D341Med (cell line): ENCODE measurements at places on chromosomes 4 and X.

GRCh38 chr4:80101071-80101791 lies 28.2 kb upstream of the ANTXR2 start:
- DNase-seq, result no peak

DNA sequence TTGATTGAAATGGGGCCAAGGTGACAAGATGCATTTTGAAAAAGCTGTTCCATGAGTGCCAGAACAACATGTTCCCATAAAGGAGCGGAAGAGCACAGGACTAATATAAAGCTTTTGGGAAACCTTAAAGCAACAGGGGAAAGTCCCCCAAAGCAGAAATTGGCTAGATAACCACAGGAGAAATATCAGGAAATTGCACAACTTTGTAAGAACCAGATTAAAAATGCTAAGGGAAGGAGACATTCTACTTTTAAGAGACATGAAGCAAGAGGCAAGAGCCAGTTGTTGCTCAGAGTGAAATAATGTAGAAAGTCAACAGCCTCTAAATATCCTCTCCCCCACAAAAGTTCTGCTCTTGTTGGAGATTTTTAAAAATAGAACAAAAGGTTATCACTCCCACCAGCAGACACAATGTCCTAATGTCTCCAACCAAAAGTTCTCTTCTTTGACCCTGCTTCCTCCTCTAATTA lies 85.2 kb upstream of the LNX1 start:
- no peak for DNase-seq

GRCh38 chr4:3069661-3070199 lies 4.6 kb downstream of the HTT-AS start:
- no peak for DNase-seq

DNA sequence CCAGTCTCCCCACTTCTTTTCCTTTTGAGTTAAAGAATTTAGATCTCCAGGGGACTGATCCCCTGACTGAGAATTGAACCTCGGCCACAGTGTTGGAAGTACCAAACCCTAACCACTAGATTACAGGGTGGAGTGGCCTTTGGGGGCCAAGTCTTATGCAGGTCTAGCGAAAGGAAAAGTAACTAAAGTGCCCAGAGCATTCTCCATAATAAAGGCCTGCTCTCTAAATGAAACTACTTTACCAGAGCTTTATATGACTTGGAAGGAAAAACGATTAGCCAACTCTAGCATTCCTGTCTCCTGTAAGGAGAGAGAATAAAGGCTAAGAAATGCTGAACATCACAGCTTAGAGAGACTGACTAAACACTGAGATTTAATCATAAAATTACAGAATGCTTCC lies 788.0 kb downstream of the C4orf33 start:
- DNase-seq, result no peak

- DNase-seq, result no peak
Measured at GRCh38 chrX:122047261-122047660, 999.9 kb downstream of the GLUD2 start.
